ENCODE measurements at places on chromosomes 7 and 10.

- DNase-seq: no peak
Observed at GRCh38 chr10:26969145-26969926, 108.6 kb upstream of the ABI1 start.

DNA sequence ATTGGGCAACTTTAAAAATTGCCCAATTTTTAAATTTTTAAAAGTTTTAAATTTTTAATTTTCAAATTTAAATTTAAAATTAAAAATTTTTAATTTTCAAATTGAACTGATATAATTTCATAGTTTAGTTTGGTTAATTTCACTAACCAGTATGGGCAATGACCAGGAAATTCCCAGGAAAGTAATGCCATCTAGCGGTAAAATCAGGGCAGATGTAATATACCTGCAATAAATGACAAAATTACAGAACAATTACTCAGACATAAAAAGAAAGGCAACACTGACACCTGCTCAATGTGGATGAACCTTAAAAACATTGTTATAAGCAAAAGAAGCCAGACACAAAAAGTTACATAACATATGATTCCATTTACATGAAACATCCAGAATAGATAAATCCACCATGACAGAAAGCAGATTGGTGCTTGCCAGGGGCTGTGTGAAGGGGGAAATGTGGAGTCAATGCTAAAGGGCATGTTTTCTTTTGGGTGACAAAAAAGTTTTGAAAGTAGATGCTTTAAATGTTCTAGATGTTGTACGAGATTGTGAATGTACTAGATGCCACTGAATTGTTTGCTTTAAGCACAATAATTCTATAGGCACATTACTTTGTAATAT is 28.6 kb upstream of the SLC16A12 start:
- DNase-seq: peak; percentile 5

DNA sequence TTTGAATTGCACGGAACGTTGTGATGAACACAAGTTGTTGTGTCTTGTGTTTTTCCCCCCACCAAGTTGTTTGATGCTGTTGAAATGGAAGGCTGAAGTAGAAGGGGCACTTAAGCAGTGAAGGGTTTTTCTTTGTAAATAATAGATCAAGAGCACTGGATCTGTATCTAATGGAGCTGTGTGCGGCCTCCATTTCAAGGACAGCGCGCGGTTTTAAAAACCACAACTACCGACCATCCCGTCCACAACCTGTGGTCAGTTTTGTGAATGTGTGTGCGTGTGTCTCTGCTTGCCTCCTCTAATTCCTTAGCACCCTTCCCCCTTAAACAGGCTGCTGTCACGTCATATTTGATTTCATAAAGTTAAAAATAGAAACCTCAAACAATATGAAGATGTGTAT is 165.5 kb downstream of the TCF7L2 start:
- no peak for DNase-seq

- DNase-seq: no peak
Observed at GRCh38 chr7:81783818-81784217, 14.0 kb upstream of the HGF start.

- DNase-seq: no peak
Observed at GRCh38 chr10:80289451-80290287, at the start of gene MAT1A. MAT1A (minus strand) TSS chr10:80289658; CDS start chr10:80289423, 235 bp downstream.

DNA sequence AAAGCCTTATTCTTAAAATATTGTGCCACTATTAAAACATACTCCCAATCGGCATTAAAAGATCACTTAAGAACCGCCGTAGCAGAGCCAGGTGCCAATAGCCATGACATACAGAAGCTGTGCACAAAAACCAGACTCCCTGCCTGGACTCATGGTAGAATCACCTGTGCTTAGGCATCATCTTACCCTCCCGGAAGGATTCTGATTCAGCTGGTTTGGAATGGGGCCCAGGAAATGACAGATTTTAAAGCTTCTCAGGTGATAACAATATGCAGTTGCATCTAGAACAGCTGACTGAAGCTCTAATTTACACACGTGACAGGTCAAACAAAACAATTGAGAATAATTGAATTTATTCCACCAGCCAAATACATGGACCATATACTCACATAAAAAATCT is 10.7 kb downstream of the A1CF start:
- DNase-seq: peak; percentile 23

GRCh38 chr7:47181746-47182361 is 400.1 kb downstream of the TNS3 start:
- no peak for DNase-seq

- DNase-seq: no peak
Observed at GRCh38 chr7:148830897-148831692, 53.0 kb downstream of the EZH2 start.

DNA sequence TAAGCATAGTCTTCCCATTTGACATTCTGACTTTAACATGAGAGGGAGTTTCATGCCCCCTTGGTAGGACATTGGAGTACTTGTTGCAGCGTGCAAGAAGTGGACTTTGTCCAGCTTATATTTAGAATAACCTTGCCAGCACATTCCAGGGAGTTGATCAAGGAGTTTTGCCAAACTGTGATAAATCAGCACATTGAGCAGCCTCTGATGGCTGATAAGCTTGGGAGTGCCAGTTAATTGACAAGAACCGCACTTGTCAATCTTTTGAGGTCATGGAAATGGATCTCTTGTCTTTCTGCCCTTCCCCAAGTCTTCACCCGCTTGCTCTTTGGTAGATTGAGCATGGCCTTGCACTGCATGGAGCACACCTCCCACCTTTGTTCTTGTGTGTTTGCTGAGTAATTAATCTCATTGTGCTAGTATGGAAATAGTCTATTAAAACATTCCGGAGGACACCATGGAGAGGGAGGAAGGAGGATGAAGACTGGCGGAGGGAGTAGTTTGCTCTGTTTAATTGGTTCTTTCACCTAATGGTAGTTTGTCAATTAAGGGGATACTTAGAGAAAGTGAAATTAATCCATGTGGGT is 668.5 kb upstream of the GALNT17 start:
- no peak for DNase-seq
